ENCODE measurements at places on chromosomes 2 and 18.

GRCh38 chr18:45976566-45976965 is 9.4 kb upstream of the EPG5 start:
- no peak for DNase-seq

DNA sequence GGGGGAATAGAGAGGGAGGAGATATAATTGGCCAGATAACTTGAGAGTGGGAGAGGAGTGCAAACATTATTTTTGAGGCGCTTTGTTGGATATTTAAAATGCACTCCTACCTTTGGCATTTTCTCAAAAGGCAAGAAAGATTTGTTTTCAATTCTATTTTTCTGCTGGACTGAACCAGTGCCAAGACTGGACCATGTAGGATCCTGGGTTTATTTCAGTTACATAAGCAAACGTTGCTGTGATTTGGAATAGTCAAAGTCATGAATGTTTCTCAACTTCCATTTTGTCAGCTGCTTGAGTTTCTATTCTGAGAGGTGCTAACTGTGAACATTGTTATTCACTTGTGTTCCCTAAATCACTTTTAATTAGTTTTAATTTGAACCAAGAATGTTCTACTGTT is 8.9 kb upstream of the CHRNA1 start:
- no peak for DNase-seq

GRCh38 chr18:28466204-28466603 is 289.3 kb upstream of the CDH2 start:
- no peak for DNase-seq

DNA sequence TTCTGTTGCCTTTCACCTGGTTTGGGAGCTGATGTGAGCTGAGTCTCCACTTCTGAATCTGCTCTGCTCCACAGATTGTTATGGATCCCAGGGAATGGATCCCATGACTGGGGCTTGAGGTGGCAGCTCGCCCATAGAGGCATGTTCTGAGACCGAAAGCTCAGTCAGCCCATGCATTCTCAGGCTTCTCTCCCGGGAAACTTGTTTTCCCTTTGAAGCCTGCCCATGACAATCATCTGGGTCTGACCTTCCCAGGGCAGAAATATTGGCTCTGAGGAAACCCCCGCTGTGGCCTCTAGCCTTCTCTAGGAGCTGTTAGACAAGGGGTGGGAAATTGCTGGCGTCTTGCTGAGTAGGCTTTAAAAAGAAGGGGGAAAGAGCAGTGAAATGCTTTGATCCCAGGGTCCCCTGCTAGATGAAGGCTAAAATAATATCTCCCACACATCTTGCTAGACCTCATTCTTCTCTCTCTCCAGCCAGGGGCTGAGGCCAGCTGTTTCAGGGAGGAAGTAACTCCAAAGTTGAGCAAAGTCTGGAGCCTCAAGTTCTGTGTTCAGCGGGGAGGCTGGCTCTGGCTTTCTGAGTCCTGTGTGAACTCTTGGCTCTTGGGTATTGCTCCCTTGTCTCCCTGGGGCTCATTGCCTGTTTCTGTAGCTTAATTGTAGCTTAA is 2.0 kb downstream of the VAMP8 start:
- DNase-seq: no peak

GRCh38 chr2:42492691-42493467 is 903 bp downstream of the KCNG3 start:
- DNase-seq: peak; percentile 10
